ENCODE measurements at places on chromosomes 2 and 18.

DNA sequence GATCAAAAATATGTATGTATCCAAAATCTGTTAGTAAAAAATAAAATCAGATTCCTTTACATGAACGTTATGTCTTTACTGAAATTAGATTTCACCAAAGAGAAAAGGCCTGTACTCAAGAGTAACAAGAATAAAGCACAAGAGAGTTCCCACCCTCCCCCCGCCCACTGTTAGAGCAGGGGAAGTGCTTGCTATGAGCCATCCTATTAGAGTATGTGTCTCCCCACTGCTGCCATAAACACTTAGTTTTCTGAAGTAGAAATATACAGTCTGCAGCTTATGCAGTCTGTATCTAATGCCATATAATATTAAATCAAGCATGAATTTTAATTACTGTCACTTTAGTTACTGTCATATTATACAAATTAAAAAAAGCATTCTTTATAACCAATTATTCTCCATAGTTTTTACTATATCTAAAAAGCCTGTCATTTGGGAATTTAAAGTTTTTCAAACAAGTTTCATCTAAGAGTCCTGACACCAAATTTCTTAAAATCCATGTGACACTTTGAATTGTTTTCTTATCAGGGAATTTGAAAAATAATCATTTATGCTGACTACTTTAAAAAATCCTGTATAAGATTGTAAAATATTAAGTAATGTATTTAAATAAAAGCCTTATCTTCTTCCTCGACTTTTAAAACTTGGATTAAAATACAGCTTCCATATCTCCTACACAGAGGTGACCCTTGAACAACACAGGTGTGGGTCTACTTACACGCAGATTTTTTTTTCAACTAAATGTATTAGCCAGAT lies 51.8 kb upstream of the GPR75 start:
- peak; percentile 2 for DNase-seq

- peak; percentile 62 for DNase-seq
Observed at GRCh38 chr2:6184532-6185292, 492.5 kb downstream of the SOX11 start.

DNA sequence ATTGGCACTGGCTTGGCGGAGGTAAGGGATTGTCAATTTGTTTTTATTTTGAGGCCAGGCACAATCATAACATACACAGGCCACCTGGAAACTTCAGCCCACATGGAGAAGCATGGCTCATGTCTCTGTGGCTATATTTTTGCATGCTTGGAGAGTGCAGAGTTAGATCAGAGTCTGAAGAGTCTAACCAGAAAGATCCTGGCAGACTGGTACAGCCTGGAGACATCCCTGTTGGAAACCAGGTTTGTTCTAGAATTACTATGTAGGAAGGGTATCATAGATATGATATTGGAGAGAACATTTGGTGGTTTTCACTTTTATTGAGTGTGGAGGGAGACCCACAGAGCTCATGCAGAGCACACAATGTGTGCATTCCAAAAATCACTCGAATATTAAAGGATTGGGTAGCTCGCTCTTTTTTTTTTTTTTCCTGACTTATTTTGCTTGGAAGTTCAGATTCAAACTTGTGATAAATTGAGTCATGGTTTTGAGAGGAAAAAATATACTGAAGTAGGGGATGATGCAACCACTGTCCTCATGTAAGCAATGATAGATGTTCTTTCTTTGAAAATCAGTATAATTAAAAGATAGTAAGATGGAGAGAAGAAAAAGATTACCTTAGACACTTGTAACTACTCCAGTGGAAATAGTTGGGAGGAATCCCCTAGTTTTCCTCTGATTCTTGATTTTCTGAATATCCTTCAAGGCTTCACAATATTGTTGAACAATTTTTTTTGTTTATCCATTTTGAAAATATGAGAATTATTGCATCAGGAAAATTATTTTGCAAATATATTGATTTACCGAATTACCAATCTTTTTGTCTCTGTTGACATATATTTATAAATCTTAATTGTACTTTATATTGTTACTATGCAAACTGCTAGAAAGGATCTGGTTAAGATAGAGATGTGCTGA lies 185.7 kb upstream of the ZEB2 start:
- DNase-seq, result no peak

DNA sequence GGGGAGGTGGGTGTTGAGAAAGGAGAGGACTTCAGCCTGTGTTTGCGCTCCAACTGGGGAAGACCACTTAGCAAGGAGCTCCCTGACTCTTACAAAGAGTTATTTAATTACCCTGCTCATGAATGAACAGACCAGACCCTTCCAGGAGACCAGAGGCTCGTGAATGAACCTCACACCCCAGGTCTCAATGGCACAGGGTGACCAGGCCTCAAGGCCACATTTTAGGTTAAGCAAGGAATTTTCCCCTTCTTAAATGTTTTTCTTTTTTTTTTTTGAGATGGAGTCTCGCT lies 25.3 kb downstream of the SMAD7 start:
- no peak for DNase-seq

DNA sequence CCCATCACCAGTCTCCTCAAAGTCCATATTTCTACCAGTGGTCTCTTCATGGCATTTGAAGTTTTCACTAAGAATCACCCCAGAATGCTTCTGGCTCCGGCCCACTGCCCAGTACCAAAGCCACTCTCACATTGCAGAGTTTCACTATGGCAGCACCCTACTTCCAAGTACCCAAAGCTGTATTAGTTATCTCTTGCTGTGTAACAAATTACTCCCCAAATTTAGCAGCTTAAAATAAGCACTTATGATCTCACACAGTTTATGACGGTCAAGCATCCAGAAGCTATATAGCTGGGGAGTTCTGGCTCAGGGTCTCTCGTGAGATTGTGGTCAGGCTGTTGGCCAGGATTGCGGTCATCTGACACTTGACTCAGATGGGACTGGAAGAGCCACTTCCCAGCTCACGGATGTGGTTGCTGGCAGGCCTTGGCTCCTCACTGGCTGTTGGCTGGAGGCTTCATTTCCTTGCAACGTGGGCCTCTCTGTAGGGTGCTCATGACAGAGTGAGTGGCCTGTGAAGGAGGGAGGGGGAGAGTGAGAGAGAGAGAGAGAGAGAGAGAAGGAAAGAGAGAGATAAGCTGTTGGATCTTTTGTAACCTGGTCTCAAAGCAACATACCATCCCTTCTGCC lies 189.5 kb downstream of the CTIF start:
- DNase-seq, result peak; percentile 96

- DNase-seq, result no peak
Observed at GRCh38 chr2:123770996-123771720, 253.9 kb upstream of the CNTNAP5 start.

- no peak for DNase-seq
Observed at GRCh38 chr18:14978962-14979535, 231.1 kb downstream of the ANKRD30B start.

- DNase-seq, result no peak
Observed at GRCh38 chr2:71560638-71561011, 107.3 kb downstream of the DYSF start.

DNA sequence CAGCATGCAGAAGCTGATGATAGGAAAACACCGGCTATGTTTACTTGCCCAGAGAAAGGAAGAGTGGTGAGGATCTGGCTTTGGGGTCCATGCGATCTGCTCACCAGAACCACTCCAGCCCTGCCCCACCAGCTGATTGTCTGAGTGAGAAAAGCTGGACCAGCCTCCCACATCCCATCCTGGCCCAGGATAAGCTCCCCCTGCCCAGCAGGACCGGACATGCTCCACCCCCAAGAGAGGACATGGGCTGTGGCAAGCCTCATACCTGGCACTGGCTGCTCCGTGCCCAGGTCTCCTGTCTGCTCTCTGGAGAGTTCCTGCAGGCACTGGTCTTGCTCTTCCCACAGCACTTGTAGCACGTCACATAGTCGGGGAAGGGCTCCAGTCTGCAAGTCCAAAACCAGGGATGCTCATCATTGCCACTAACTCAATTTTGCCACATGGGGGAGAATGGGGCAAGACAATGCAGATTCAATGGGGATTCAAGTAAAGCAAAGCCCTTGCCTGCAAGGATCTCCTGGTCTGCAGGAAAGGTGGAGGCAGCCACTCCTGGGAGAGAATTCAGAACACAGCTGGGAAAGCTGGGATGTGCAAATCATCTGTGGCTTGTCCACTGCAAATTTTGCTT lies 30.0 kb downstream of the SCTR start:
- no peak for DNase-seq

DNA sequence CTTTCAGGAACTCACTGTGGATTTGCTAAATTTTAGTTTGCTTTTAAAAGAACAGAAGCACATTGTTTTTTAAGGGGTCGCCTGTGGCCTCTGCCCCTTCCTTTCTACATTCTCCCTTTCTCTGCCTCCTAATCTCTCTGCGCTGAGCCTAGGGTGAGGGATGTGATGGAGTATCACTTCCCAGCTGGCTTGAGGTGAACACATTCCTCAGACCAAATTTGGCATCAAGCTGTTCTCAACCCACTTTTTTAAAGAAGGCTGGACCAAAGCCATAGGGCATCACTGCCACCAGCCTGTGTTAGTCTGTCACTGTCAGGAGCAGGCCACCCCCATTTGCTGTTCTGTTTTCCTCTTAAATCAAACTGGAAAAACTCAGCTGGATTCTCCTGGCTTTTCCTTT lies 27.4 kb downstream of the EIF4E2 start:
- DNase-seq, result peak; percentile 16

DNA sequence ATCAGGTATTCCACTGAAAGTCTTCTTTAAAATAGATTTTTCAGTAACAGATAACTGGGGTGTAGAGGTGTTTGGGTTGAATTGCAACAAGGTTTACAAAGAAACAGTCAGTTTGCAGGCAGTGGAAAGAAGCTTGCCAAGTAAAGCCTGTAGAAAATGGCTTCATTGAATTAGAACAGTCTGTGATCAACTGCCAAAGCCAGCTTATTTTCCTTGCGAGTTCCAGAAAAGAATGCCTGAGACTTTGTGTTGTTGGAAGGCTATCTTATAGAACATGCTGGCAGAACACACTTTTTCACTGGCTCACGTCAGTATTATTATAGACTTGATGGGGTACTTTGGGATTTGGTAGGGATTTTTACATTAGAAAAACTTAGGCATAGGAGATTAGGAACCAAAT lies 601.0 kb downstream of the XIRP2 start:
- DNase-seq, result peak; percentile 76

- DNase-seq, result no peak
Observed at GRCh38 chr2:159118859-159119500, 150.5 kb downstream of the TANC1 start.

DNA sequence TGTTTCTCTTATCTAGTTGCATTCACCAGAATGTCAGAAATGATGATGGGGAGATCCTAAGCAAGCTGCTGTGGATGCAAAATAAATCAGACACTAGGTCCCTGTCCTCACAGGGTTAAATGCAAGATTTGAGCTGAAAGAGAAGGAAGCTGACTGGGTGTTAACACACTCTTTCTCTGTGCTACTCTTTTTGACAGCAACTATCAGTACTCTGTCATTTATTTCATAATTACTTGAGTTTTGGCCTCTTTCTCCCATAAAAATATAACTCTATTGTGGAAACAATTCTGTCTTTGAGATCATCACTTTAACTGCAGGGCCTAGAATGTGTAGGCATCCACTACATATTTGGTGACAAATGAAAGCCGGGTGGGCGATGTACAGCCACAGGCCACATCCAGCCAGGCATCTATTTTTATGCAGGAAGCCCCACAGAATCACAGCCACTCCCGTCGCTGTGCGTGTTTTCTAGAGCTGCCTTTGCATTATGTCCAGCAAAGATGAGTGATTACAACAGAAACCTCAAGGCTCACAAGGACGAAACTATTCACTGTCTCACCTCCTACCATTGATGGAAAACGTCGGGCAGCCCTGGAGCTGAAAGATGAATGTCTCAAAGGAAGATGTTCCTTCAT lies 849.0 kb downstream of the RNF144A start:
- no peak for DNase-seq

DNA sequence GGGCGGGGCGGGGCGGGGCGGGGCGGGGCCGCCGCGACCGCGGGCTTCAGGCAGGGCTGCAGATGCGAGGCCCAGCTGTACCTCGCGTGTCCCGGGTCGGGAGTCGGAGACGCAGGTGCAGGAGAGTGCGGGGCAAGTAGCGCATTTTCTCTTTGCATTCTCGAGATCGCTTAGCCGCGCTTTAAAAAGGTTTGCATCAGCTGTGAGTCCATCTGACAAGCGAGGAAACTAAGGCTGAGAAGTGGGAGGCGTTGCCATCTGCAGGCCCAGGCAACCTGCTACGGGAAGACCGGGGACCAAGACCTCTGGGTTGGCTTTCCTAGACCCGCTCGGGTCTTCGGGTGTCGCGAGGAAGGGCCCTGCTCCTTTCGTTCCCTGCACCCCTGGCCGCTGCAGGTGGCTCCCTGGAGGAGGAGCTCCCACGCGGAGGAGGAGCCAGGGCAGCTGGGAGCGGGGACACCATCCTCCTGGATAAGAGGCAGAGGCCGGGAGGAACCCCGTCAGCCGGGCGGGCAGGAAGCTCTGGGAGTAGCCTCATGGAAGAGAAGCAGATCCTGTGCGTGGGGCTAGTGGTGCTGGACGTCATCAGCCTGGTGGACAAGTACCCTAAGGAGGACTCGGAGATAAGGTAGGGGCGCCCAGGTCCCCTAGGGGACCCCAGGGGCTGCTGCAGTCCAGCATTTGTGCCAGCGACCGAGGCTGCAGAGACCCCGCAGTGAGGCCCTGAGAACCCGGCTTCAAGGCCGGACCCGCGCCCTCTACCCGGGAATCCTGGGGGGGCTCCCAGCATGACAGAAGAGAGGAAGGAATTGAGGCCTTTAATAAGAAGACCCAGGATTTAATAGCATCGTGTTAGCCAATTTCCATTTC lies at the start of gene KHK:
Gene KHK (plus strand): TSS at position 49 of the 870 bp plus-strand sequence. CDS start 488 bp downstream, at position 537.
- peak; percentile 36 for DNase-seq

DNA sequence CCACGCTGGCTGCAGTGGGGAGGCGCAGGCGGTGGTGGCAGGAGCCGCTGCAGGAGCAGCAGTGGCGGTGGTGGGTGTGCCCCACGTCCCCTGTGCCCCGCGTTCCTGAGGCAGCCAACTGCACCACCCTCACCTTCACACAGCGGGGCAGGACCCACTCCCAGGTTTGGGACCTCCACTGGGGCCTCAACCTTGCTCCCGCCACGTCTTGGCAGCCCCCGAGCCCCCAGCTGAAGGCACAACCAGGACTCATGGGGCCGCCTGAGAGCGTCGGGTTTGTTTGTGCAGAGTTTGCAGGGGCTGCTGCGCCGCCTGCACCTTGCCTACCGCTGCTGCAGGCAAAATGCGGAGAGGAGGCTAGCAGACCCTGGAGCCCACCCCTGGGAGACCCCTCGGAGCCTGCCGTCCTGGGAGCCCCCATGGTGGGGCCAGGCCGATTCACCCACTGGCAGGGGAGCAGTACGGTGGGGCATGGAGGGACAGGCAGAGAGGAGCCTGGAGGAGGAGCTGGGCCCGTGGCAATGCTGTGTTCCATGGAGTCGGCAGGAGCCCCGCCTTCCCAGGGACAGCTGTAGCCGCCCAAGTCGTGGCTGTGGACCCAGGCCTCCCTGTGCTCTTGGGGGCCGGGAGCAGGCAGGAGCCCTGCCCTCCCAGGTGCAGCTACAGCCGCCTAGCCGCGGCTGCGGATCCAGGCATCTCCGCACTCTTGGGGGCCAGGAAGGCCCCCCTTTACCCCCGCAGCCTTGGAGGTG lies 14.7 kb upstream of the EML6 start:
- peak; percentile 58 for DNase-seq

GRCh38 chr2:47034973-47035609 lies 119.5 kb upstream of the MCFD2 start:
- peak; percentile 84 for DNase-seq

All from astrocyte of the hippocampus (primary cell).